CD4-positive, alpha-beta T cell (primary cell): ENCODE measurements at places on chromosomes 11 and 22.
A peak's percentile ranks its signal among the peaks of the same experiment; 100 is the strongest.

DNA sequence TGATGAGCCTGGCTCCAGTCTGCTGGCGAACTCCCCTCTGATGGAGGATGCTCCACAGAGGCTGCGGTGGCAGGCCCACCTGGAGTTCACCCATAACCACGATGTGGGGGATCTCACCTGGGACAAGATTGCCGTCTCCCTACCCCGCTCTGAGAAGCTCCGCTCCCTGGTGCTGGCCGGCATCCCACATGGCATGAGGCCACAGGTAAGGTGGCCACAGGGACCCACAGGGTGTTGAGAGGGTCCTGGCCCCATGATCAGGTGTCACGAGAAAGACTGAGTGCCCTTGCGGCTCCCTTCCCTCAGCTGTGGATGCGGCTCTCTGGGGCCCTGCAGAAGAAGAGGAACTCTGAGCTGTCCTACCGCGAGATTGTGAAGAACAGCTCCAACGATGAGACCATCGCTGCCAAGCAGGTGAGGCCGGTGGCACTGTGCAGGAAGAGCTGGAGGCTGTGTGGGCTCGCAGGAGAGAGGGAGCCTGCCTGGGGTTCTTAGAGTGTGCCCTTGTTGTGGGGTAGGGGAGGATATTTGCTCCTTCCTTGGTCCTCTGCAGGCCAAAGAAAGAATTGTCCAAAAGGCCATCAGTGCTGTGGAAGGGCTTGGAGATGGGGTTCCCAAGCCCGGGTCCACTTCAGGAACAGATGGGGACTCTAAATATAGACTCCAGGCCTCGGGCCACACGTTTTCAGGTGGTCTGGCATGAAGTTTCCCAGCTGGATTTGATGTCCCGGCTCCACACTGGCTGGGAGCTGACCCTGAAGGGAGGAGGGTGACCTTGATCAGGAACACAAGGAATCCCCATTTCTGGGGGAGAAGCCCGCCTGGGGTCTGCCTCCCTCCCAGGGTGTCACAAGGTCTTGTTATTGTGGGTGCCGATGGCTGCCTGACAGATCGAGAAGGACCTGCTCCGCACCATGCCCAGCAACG is 34.1 kb downstream of the SGSM3 start:
- DNase-seq: no peak

DNA sequence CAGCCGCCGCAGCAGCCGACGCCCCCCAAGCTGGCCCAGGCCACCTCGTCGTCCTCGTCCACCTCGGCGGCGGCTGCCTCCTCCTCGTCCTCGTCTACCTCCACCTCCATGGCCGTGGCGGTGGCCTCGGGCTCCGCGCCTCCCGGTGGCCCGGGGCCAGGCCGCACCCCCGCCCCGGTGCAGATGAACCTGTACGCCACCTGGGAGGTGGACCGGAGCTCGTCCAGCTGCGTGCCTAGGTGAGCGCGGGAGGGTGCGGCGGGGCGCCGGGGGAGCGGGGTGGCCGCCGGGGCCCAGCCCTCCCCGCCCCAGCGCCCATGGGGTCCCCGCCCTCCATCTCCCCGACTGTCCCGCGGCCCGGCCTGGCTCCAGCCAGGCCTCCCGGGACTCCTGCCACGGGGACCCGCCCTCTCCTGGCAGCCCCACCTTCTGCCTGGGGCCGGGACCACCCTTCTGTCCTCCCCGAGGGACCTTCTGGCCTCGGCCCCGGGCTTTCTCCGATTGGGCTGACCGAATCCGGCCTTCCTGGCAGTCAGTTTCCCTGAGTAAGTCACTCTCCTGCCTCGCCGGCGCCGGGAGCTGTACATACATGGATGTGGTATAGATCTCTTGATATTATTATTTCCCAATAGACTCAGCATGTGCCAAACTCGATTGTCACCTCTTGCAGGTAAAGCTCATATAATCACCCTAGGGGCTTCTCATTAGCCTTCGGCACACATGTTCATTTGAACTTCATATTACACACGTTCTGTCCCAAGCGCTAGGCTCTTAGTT is 720 bp downstream of the PACS1 start:
- DNase-seq: peak; percentile 17

GRCh38 chr22:35664955-35665587 is 16.8 kb downstream of the APOL6 start:
- no peak for DNase-seq

DNA sequence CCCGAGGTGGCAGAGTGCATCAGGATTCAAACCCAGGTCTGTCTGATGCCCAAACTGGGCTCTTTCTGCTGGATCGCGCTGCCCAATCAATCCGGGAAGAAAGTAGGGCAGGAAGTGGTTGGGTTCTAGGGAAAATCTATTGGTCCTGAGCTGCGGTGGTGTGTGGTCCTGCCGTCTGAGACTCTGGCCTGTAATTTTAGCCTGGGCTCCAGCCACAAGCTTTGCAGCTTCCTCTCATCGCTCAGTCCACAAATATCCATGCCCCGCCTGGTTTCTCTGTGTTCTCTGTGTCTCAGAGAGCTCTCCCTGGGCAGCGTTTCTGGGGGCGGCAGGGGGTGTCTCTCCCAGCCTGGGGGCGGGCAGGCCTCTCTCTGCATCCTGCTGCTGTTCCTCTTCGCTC is 18.7 kb downstream of the CACNG2 start:
- DNase-seq: no peak

DNA sequence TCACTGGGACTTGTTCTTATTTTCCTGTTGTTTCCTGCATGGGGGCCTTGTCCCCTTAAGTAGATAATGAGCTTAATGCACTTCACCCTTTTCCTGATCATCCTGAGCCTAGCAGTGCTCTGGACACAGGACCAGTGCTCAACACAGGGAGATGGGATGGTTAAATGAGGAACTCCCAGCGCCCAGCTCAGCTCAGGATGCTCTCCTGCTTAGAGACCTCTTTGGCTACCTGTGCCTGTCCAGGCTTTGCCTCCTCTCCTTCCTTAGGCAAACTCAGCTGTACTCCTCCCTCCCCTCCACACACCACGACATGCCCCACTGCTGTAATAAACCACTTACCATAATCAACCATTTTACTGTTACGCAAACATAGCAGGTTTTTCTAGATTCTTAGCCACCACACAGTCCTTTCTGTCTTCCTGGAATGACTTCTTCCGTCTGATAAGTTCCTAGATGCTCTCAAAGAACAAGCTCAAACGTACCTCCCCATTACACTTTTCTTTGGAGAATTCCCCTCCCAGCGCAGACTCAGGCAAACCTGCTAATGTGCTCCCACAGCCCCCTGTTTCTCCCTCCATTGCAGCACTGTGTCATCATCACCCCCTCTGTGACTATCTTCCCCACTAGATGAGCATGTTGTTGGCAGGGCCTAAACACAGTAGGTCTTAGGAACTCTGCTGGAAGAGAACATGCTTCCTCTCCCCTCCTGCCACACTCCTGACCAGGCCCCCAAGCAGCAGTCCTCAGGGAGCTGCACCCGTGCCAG is 113.6 kb downstream of the MICAL2 start:
- DNase-seq: no peak

- DNase-seq: peak; percentile 57
Measured at GRCh38 chr11:6251120-6251733, 8.4 kb upstream of the CCKBR start.

DNA sequence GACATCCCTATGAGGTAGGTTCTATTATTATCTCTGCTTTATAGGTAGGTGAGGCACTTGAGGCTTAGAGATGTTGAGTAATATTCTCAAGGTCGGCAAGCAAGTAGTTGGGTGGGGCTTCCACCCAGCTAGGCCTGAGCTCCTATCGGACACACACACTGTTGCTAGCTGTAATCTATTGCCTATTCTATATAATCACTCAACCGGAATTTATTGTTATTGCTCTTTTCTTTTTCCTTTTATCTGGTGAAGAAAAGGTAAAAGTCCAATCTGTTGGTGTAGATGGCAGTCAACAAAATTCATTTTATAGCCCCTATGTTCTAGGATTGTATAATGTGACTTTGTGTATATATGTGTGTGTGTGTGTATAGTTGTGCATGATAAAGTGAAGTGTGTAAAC is 3.4 kb downstream of the OR9Q2 start:
- no peak for DNase-seq

- DNase-seq: no peak
Measured at GRCh38 chr11:76669901-76670484, 554 bp downstream of the LRRC32 start.

- DNase-seq: no peak
Measured at GRCh38 chr11:93289782-93290463, 40.6 kb upstream of the DEUP1 start.

DNA sequence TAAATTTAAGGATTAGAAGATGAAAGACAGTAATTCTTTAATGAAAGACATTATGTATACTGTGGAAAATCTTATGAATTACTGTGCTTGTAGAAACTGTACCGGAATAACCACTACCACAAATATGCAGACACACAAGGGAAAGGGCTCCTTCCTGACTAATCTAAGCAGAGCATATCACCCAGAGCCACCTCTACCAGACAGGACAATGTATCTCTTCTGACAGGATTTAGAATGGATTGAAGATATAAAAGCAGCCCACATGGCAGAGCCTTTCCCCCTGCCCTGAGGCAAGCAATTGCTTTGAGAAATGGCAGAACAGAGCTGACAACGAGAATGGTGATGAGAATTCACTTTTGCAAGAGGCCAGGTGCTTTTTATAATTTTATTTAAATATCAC is 144.1 kb downstream of the NOX4 start:
- DNase-seq: no peak

GRCh38 chr22:31753005-31753633 is 700 bp upstream of the DEPDC5 start:
- no peak for DNase-seq

DNA sequence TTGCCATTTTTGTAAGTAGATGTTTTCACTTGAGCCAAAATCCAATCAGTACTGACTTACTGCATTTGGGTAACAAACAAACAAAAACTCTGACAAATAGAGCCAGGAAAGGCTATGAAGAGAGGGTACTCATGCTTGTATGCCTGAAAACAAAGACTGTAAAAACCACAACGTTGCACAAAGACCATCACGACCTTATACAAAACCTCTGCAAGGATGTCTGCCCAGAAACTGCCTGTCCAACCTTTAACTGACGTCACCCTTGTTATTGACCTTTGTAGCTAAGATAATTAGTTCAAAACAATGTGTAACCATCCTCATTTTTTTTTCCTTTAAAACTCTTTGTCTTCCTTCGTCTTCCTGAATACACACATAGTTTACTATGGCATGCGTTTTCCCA is 804 bp upstream of the CREBZF start:
- DNase-seq: no peak

- DNase-seq: no peak
Measured at GRCh38 chr22:24962835-24963234, 10.3 kb downstream of the KIAA1671 start.

DNA sequence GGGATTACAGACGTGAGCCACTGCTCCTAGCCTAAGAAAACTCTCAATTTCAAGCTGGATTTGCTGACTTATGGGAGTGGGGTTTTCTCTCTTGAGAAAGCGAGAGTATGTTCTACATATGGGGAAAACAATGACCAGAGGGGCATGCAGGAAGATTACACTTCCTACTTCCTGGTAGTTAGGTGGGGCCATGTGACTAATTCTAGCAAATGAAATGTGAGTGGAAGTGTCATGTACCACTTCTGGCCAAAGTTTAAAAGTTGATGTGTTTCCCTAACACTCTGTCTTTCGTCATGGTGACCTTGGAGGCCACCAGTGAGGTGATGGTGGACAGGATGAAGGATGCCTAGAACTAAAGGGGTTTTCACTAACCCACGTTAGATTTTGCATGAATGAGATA is 50.5 kb downstream of the PARVG start:
- no peak for DNase-seq

- DNase-seq: no peak
Measured at GRCh38 chr11:66447012-66447411, 8.4 kb upstream of the MRPL11 start.

DNA sequence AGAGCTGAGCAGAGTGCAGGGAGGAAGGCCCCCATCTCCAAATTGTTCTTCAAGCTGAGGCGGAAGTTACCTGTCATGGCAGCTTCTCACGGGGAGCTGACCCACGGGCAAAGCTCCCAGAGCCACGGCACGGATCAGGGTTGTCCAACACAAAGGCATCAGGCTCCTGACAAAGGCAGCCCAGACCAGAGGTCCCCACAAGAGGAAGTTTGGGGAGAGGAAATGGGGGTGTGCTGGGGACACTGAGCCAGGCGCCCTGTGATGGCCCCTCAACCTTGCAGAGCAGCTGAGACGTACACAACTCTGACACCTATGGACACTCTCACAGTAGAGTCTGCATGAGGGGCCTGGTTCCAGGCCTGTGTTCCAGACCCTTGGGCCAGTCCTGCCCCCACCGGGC is 95.6 kb downstream of the CTTN start:
- DNase-seq: no peak

DNA sequence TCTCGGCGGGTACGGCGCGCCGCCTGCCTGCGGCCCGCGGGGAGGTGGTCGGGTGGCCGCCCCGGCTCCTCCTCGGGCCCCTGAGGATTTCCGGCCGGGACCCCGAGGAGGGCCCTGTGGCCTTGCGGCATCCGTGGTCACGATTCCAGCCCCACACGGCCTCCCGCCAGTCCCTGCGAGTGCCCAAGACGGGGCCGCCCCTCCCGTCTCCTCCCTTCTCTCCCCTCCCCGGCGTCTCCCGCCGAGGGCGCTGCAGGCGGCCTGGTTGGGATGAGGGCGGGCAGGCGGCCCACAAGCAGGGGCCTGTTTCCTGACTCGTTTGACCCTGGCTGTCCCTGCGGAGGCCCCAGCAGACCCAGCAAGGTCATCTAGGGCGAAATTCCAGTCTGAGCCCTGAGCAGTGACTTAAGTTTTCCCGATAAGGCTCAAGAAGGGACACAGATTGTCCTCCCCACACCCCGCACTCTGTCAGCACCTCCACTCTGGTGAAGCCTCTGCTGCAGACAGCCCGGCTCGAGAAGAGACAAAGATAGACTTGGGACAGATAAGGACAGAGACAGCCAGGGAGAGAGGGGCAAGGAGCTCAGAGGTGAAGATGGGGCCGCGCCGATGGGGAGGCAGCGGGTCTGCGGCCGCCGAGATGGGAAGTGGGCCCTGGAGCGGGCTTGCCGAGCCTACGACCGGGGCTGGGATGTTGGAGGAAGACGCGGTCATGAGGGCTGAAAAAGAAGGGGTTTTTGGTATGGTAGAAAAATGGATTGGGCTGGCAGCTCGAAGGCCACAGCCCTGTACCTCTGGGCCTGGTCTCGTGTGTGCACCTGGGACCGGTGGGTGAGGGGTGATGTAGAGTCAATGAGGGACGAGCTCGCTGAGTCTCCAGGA is 95.0 kb downstream of the SWAP70 start:
- DNase-seq: peak; percentile 68

- DNase-seq: no peak
Measured at GRCh38 chr11:1120532-1121330, 37.0 kb upstream of the MUC5AC start.

DNA sequence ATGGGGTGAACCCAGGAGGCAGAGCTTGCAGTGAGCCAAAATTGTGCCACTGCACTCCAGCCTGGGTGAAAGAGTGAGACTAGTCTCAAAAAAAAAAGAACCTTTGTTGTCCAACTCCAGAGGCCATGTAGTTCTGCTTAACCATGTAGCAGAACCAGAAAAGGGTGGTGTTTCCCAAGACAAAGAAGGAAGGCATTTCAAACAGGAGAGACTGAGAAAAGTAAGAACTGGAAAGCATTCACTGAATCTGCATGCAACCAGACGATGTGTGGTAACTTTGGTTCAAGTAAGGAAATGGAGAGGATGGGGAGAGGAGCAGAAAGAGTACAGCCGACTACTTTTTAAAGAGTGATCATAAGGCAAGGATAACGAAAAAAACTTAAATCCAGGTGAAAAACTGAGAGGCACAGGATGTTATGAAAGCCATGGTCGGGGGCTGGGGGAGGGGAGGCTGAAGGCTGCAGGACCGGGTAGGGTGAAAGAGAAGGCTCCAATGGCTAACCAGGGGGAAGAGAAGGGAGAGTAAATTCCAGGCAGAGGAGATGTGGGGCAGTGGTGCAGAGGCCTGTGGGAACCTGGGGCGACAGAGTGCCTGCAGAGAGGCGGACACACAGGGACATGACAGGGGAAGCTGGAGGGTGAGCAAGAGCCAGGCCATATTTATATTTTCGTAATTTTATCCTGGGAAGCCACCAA is 48.8 kb downstream of the MAPK1 start:
- DNase-seq: no peak
